ENCODE measurements at places on chromosomes 13 and 19. TPM values are rescaled to one million over a fixed set of nuclear protein-coding genes. Genes with fewer than 3 reads are reported as not detected.

The KLK12 gene
- not detected for total RNA-seq

The TMEM255B gene
- 45.1 TPM for total RNA-seq

The MAMSTR gene
- total RNA-seq = 0.09 TPM

The ZNF284 gene
- total RNA-seq = 2.4 TPM

The ITGBL1 gene
- 16.3 TPM for total RNA-seq

The ZNF525 gene
- 11.9 TPM for total RNA-seq

The ZNF429 gene
- 4.1 TPM for total RNA-seq

The CGB5 gene
- total RNA-seq = not detected

The CRB3 gene
- not detected for total RNA-seq
